Effector CD4-positive, alpha-beta T cell (primary cell): ENCODE measurements at places on chromosomes 6 and 20.
A peak's percentile ranks its signal among the peaks of the same experiment; 100 is the strongest.

GRCh38 chr6:97963193-97963592 lies 680.2 kb upstream of the MMS22L start:
- no peak for DNase-seq

DNA sequence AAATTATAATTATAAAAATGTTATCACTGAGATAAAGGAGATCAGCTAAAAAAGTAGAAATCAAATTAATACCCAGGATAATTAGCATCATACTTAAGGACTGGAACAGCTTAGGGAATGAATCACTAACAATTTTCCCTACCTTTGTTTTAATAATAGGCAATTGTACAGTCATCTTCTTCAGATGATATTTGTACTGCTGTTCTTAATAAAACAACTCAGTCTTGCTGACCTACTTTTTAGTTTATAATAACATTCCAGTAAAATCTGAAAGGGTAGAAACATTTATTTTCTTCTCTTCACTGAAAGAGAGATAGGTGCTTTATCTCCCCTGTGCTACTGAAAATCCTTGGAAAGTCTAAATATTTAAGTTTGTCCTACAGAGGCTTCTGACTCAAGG lies 271.2 kb upstream of the THEMIS start:
- no peak for DNase-seq

- no peak for DNase-seq
Measured at GRCh38 chr20:41174373-41174772, 37.0 kb downstream of the PLCG1 start.

DNA sequence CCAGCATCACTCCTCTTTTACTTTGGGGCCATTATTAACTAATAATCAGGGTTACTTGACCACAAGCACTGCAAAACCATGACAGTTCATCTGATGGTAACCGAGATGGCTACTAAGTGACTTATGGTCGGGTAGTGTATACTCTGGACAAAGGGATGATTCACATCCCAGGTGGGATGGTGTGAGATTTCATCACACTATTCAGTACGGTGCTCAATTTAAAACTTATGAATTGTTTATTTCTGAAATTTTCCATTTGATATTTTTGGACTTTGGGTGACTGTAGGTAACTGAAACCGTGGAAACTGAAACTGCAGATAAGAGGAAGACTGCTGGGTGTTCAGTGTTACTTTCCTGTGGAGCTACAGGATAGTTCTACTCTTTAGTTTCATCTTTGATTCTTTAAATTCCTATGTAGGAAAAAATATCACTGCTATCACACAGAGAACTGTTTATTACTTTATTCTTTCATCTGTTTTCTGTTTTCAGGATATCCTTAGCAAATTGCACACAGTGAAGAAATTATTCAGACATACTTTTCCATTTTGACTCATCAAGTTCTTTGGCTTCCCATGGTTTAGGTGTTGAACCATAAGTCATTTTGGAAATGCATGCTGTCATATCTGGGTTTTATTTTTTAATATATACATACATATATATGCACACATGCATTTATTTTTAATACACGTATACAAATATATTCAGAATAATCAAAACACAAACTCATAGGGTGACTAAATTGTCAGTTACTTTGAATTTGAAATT lies 59.1 kb upstream of the C20orf144 start:
- no peak for DNase-seq

- no peak for DNase-seq
Measured at GRCh38 chr20:41050361-41051008, 21.9 kb downstream of the TOP1 start.

DNA sequence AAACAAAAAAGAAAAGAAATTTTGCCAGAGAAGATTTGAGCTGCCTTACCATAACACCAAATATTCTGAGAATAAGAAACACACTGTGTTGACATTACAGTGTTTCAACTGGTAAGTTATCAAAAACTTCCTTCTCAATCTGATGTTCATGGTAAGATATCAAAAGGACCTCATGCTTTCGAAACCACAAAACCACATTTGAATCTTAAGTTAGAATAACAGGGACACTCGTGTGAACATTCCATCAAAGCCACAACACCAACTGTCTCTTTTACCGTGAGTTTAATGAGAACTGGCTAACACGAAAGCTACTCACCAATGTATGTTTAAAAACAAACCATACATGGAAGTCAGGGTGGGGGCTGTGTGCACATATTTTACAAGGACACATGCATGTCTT lies 73.0 kb upstream of the OPRM1 start:
- DNase-seq = no peak

GRCh38 chr20:45406260-45407066 lies 1.6 kb upstream of the DBNDD2 start:
- peak; percentile 22 for DNase-seq

GRCh38 chr6:131053546-131054240 lies 9.4 kb downstream of the EPB41L2 start:
- no peak for DNase-seq

DNA sequence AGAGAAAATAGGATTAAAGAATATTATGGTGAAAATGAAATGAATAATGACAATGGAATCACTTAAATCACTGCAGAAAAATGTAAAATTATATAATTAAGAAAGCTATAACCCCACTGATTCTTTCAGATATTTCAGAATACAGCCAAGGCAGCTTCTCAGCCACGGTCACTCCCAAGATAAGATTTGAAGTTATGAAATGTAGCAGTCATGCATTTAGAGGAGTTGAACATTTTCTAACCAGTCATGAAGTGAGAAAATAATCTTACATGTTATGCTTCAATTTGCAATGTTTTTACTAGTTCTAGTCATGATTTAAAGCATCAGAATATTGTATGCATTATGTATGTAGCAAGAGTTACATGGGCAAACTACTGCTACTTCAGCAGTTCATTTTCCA lies 13.3 kb upstream of the PLCB1 start:
- no peak for DNase-seq

- DNase-seq = no peak
Measured at GRCh38 chr20:48669946-48670605, 157.7 kb downstream of the PREX1 start.

GRCh38 chr6:150622476-150622875 lies 22.8 kb downstream of the PLEKHG1 start:
- DNase-seq = no peak

DNA sequence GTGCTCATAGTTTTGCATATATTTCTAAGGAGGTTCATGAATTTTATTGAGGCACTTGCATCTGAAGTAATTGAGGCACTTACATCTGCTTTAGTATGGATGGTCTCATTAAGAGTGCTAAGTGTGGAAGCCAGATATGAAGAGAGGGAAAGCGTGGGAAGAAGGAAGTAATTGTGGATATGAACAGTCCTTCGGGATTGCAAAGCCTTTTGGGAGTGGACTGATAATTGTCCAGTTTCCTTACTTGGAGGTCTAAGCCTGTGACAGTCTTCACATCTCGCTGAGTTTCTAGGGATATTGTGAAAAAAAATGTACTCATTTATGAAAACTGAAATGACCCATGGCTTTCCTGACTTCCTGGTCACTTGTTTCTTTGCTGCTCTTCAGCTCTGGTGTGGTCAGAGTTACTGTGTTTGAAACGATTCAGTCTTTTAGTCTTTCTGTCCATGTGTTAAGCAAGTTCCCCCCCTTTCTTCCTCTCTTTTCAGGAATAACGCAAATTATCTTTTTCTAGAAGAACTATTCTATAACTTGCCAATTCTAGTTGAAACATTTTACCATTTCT lies 137.3 kb downstream of the ZFAND3 start:
- DNase-seq = no peak

- no peak for DNase-seq
Measured at GRCh38 chr6:170043881-170044790, 246.7 kb downstream of the DLL1 start.

- no peak for DNase-seq
Measured at GRCh38 chr6:14882394-14883026, 363.4 kb upstream of the JARID2 start.

- no peak for DNase-seq
Measured at GRCh38 chr6:4289770-4290320, 154.5 kb upstream of the ECI2 start.

DNA sequence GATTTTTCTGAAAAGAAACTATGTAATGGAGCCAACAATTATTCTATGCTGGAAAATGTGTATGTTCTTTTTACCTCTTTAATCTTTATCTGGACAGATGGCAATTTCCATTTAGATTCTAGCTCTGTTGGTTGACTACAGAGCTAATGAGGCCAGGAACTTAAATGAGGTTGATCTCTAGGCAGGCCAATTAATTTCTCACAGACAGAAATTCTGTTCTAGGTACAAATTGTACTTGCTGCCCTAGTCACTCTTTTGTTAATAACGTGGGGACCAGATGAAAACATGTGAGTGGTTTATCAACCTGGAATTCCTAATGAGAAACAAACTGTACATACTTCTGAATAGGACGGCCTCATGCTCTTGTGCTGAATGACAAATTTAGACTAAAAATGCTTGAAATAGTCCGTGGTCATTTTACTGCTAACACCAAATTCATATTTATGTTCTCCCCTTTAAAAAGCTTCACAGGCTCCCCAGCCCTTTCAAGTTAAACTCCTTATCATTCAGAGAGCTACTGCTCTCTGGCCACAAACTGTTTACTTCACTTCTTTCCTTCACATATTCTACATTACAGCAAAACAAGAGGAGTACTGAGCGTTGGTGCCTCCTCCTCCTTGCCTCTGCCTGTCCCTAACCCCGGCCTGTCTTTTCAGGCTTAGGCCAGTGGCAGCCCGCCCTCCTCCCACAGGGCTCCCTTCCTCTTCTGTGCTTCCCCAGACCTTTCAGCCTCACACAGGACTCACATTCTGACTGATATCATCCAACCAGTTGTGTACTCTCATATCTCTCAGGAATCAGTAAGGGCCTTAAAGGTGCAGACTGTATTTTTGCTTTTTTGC lies 41.4 kb downstream of the DTNBP1 start:
- DNase-seq = no peak

DNA sequence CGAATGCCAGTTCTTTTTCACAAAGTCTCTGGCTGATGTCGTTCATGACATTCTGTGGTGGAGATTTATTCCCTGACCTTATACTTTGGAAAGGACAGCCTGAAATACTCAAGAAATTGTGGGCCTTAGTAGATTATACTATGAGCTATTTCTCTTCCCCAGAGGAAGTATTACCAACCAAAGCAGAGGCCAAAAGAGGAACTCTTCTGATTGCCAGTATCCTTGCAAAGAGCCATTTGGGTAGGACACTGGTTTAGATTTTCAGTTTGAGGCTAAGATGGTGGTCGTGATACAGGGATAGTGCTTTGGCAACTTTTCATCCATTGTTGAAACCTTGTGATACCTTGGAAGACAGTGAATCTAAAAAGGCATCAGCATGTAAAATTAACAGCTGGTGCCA lies 327.3 kb downstream of the HACE1 start:
- no peak for DNase-seq

DNA sequence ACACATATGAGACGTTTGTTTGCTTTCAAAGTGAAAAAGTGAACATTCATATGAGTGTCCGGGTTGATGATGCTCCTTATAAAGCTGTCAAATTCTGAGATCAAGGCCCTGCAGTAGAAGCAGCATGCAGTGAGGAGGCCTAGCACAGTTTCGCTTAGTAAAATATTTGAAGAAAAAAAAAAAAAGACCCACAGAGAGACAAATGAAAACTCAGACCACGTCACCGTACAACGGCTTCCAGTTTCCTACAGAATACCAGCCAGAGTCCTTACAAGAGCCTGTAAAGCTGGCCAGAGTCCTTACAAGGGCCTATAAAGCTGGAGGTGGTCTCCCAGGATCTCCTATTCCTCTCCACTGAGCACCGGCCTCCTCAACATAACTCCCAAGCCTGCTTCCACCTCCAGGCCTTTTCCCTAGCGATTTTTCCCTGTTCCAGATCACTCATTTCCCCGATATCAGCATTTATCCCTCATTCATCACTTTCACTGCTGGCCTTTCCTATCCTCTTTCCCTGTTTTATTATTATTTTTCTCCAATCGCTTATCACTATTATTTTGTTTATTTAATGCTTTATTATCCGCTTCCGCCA lies 1.5 kb upstream of the HMGN4 start:
- peak; percentile 16 for DNase-seq

GRCh38 chr6:160420253-160420968 lies 72.2 kb downstream of the SLC22A3 start:
- no peak for DNase-seq

DNA sequence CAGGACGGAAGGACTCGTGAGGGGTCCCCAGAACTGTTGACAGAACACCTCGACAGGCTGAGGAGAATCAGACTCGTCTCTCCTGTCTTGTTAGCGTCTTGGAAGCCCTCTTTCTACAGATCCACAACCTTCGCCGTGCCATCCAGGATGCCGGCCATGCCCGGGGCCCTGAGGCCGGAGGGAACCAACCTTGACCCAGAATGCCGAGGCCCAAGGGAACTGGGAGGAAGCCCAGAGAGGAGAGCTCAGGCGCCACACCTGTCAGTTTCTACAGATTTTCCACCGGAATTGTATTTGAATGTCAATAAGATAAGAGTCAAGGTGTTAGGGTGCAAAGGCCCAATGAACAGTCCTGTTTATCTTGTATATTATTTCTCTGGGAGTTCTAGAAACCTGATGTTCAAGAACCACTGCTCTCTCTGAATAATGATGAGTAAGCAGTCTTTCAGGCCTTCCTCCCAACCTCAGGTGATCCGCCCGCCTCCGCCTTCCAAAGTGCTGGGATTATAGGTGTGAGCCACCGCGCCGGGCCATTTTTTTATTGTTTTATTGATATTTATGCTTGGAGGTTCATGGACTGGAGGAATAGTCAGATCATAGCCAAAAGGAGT lies 799 bp upstream of the ME1 start:
- DNase-seq = no peak

DNA sequence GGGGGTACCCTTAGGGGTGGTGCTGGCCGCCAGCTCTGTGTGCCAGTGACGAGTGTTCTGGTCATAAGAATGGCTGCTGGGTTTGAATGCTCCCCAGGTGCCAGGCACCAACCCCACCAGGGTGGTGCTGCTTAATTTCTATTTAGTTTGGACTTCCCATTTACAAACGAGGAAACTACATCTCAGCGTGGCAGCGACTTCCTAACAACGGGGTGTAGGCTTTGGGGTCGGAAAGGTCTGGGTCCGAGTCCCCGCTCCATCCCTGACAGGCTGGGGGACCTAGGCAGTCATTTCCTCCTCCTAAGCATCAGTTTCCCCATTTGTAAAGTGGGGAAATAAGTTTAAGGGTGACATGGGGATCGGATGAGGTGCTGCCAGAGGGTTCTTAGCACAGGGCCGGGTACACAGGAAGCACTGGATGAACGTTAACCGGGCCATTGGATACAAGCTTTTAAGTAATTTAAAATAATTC lies 30.3 kb downstream of the CEBPB start:
- DNase-seq = no peak

- DNase-seq = no peak
Measured at GRCh38 chr6:56499095-56499494, 143.6 kb downstream of the DST start.

GRCh38 chr6:26607434-26608230 lies 10.9 kb downstream of the ABT1 start:
- peak; percentile 44 for DNase-seq

GRCh38 chr6:16712255-16712930 lies 48.9 kb downstream of the ATXN1 start:
- peak; percentile 24 for DNase-seq

- DNase-seq = no peak
Measured at GRCh38 chr6:106529438-106529837, 99.9 kb downstream of the RTN4IP1 start.
